Cardiac fibroblast (primary cell): ENCODE measurements at places on chromosomes 3 and 15.
A peak's percentile ranks its signal among the peaks of the same experiment; 100 is the strongest.

GRCh38 chr3:193812078-193812725 lies 219.2 kb downstream of the OPA1 start:
- no peak for DNase-seq

GRCh38 chr15:48695088-48695826 lies 49.7 kb upstream of the FBN1 start:
- peak; percentile 72 for DNase-seq

- DNase-seq, result peak; percentile 89
Measured at GRCh38 chr3:8658306-8659212, 14.0 kb upstream of the SSUH2 start.

- DNase-seq, result peak; percentile 27
Measured at GRCh38 chr15:69031013-69032001, 16.8 kb downstream of the NOX5 start.

GRCh38 chr3:170485696-170486095 lies 67.0 kb downstream of the CLDN11 start:
- no peak for DNase-seq

GRCh38 chr3:109050591-109051167 lies 67.3 kb downstream of the MORC1 start:
- DNase-seq, result peak; percentile 39

- DNase-seq, result no peak
Measured at GRCh38 chr3:14744556-14744955, 69.6 kb downstream of the C3orf20 start.

DNA sequence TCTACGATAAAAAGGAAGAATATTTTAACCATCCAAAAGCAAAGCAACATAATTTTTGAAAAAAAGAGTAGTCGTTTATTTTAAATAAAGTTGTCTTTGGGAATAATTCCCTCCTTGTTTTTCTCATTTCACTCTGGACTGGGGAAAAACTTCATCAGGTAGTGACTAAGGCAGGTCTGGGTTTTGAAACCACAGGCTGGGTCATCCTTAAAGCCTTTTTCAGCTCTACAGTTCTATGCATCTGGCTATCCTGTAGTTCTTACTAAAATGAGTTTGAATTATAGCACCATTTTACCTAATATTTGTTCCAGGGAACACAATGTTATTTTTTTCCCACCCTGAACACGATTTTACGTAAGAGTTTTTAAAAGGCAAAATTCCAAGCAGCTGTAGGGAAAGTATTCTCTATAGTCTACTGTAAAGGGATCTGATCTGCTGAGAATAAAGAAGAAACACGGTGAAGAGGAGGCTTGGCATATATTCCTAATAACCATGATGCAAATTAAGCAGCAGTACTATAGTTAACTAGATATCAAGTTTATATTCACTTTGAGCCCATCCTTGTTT lies 107.7 kb downstream of the OSBPL10 start:
- no peak for DNase-seq

DNA sequence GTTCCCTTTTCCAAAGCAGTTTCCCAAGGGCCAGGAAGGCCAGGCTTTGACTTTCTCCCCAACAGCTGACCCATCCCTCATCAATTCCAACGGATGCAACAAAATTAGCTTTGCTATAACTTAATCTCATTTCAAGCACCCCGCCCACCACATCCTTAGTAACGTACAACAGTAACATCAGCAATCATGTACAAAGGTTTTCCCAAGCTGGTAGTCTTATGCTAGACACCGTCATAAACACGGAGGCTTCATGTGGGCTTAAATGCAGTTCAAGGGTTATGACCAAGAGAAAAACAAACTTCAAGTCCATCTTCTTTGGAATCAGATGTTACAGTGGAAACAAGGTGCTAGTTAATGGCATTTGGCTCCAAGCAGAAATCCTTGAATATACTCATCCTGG lies 66.6 kb downstream of the EOMES start:
- DNase-seq, result no peak

GRCh38 chr3:71240034-71240433 lies 343.5 kb downstream of the FOXP1 start:
- DNase-seq, result no peak

DNA sequence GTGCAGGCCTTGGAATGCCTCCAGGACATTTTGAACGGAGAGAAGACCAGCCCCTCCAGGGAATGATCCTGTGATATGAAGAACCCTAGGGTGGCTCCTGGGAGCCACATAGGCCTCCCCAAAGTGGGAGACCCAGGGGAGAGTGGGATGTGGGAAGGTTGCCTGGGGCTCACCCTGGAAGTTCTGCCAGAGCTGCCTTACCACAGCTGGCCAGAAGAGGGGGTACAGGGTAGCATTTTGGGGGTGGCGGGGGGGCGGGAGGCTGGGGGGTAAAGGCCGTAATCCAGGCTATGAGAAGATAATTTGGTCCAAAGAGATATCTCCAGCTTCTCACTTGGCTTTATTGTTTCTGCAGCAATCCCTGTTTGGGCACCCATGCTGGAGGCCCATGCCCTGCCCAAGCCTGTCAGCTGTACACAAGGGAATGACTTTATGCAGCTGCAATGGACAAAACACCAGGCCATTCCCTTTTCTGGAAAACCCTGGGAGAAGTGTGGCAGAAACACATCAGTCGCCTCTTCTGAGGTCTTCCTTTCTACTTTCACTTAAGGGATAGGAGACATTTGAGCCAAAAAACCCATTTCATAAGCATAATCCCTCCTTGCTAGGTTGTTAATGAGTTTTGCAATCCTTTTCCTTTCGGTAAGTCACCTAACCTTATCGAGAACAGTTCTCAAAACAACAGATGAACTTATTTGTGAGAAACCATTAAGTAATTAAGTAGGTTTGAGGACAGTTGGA lies 11.0 kb upstream of the MUSTN1 start:
- no peak for DNase-seq

- DNase-seq, result no peak
Measured at GRCh38 chr3:59046839-59047238, 3.0 kb downstream of the CFAP20DC start.

DNA sequence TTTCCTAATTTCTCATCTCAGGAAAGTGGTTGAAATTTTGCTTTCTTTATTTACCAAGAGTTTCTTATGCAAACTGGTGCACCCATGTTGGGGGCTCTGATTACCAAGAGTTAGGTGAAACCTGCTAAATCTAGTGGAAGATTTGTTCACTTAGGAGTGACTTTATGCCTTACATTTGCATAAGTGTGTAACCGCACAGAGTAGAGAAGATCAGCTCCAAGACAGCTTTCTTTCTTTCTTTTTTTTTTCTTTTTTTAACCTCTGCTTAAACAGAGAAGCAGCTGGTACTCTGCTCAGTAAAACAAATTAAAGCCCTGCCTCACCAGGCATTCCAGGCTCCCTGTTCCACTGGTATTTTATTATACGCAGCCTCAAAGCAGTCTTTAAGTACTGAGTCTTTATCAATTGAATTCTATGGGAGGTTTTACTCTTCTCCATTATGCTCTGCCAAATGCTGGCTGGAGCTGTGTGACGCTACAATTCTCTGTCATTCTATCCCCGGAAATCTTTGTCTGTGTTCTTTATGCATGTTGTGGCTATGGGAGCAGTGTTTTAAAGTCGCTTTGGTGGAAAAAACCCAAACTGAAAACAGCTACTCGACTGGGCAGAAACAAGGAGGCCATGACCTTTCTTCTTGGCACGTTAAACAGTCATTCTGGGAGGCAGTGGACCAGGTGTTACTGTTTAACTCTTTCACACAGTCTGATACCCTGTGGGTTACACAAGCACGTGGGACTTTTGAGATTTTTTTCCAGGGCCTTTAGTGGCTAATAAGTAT lies 55.2 kb upstream of the GBE1 start:
- DNase-seq, result peak; percentile 31

- DNase-seq, result no peak
Measured at GRCh38 chr15:83431521-83431920, 15.6 kb upstream of the SH3GL3 start.

DNA sequence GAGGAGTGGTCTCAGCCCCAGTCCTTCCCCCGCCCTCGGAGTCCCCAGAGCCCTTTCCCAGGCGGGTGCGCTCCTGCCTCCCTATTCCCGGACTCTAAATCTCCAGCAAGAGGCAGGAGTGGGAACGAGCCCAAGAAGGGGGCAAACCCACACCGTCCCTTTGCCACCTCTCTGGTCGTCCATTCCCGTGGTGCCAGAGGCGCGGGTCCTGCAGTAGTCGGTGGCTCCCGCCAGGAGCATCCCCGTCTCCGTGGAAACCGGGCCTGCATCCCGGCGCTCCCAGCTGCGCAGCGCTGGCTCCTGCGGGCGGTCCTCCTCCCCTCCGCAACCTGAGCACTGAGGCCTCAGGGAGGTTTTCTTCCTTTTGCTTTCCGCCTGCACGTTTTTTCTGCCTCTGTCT lies 44.8 kb downstream of the LHFPL4 start:
- DNase-seq, result no peak

DNA sequence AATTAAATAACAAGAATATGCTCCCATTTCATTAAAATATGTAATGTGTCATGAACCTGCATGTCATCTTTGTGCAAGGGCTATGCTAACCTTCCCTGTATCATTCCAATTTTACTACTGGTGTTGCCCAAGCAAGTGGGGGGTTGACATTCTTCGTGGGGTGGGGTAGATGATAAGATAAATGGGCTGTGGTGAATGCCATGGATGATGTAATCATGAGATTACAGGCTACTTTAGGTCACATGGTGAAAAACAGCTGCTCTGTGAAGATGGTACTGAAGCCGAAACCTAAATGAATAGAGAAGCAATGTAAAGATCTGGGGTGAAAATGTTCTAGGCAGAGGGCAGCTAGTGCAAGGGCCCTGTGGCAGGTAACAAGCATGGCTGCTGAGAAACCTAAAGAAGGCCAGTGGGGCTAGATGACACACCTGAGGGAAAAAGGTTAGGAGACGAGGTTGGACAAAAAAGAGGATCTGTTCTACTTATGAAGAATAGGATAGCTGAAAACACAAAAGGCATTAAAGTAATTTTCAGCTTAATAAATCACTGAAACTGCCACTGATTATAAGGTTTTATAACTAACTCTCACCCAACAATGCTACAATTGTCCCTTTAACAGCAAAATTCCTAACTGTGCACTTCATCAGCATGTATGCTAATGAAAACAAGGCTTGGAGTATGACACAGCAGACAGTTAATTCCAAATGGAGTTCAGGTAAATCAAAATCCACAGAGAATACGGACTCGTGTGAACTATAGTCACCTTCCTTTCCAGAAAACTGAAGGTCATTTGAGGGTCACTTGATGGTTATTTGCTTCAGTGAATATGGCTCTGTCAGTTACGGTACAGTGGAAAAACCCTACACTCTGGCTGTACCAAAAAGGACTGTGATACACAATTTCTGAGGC lies 35.0 kb downstream of the MTMR10 start:
- DNase-seq, result peak; percentile 20

DNA sequence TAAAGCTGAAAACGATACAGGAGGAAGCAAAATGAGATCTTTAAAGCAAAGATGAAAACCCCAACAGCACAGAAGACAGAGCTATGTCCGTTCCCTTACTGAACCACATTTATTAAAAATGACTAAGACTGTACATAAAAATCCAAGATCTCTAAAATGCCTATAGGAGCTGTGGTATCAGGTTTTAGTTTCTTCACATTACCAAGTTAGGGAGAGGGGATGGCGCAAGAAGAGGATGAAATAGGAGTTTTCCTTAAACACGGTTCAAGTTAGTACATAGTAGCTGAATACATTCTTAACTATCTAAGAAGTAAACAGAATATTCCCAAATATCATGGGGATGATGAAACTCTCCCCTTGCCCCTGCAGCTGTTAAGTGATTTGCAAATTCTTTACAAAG lies 6.3 kb downstream of the EOMES start:
- no peak for DNase-seq

DNA sequence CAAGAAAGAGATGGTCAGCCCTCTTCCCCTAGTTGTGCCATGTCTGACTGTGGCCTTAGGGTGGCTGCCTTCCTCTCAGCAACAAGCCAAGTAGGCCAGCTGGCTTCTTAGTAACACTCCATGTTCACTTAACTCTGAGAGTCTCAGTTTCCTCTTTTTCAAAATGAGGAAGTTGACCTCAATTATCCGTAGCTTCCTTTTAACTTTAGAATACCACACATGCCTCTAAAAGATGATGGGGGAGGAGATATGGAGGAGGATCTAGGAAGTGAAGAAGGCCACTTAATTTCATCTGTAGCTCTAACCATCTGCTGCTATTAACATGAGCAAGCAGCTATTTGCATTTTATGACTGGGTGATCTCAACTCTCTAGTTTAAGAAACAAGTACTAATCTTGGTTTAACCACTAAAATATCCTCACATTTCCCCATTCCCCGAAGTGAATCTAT lies 32.9 kb downstream of the CD200R1L start:
- DNase-seq, result no peak

DNA sequence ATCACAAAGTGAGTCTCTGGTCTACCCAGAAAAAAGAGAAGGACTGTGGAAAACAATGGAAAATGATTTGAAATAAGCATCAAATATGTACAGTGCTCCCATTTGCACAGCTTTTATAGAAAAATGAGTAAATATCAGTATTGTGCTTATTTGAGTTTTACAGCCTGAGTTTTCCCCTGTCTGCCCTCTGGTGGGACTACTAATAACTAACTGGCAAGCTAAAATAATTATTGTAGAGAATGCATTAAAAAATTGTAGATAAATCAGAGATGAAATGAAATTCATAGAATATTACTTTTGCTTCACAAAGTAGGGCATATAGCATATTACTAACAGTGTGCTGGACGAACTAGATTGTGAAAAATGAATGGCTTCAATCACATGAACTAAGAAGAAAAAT lies 287.1 kb downstream of the NAALADL2 start:
- DNase-seq, result peak; percentile 46

- DNase-seq, result no peak
Measured at GRCh38 chr15:62050115-62050514, 10.1 kb downstream of the VPS13C start.

DNA sequence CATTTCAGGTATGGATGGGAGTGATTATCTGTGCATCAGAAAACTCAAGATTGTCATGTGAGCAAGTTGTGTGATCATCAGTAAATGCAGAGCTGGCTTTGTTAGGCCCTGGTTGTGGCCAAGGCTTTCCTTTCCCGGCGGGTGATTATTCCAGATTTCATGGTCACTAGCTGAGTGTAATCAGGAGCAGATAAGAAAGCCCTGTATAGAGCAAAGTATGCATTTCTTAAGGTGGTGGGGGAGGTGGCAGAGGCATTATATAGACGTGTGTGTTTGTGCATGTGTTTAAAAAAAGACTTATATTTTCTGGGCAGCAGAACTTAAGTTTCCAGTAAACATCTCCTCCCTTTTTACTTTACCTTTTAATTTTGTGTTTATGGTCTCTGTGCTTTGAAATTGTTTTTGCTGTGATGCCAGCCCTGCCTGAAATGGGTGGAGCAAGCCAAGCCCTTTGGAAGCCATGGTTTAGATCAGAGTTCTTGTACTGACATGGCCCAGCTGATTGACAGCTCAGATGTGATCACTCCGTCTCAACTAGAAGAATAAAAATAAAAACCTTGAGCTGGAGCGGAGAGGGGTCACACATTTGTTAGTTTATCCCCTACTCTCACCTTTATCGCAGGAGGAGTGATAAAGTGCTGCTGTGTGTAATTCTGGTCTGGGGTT lies 22.2 kb downstream of the SMAD3 start:
- DNase-seq, result no peak

DNA sequence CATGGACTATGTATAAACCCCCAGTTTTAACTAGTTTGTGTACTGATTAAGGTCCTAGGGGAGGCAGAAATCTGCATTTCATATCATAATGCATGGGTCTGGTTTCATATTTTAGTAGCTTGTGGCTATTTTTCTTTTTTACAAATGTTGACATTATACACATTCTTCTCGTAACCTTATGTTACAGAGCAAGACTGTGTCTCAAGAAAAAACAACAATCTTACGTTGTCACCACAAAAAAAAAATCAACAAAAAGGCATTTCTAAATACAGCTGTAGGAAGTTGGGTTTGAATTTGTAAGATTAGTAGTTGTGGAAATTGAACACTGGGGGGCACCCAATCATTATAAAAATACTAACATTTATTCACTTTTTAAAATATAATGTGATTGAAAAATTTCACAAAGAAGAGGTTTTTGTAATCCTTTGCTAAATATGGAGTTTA lies 17.9 kb downstream of the SERP1 start:
- peak; percentile 70 for DNase-seq
